ENCODE measurements at places on chromosomes 13 and 19.
A peak's percentile ranks its signal among the peaks of the same experiment; 100 is the strongest.

GRCh38 chr19:16461630-16462051 is 10.1 kb downstream of the EPS15L1 start:
- no peak for DNase-seq

GRCh38 chr13:88707646-88708045 is 1036.5 kb downstream of the SLITRK5 start:
- DNase-seq = no peak

DNA sequence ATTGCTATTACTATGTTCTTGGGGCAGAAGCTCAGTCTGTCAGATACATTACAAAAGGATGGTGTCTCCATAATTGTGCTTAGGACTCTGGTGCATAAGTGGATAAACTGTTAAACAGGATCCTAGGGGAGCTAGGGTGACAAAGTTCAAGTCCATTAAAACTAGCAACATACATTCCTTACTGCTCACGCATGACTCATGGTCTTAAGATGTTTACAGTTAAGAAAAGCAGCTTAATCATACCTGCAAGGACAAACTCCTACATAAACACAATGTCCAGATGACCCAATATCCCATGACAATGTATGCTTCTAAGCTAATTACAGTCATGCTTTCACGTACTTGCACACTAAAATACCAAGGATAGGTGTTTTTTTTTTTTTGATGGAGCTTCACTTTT is 3.5 kb upstream of the ZNF701 start:
- DNase-seq = peak; percentile 4

- DNase-seq = no peak
These were observed 30.9 kb downstream of the GRTP1 start for GRCh38 chr13:113333076-113333475.

- DNase-seq = no peak
These were observed 350.0 kb downstream of the DACH1 start for GRCh38 chr13:71517004-71517403.

GRCh38 chr13:110841846-110842245 is 73.0 kb downstream of the ANKRD10 start:
- no peak for DNase-seq

Data from AG04450 (cell line).